Sciatic nerve (tissue), 2 donors: ENCODE measurements at places on chromosomes 4 and X. TPM values are rescaled to one million over a fixed set of nuclear protein-coding genes. Genes with fewer than 3 reads are reported as not detected.

The SLC6A14 gene
- 0.18 TPM for total RNA-seq

The AFM gene
- total RNA-seq, result not detected

The PABPC4L gene
- 1.9 TPM for total RNA-seq

The ITIH6 gene
- total RNA-seq, result not detected

The CDKL2 gene
- total RNA-seq, result 2.4 TPM

The COL4A5 gene
- 21.8 TPM for total RNA-seq

The ADH7 gene
- not detected for total RNA-seq

The PSMD10 gene
- 37.2 TPM for total RNA-seq

The PSAPL1 gene
- 0.09 TPM for total RNA-seq

The C4orf36 gene
- total RNA-seq, result 0.49 TPM

The NWD2 gene
- not detected for total RNA-seq

The ARHGAP6 gene
- 13.8 TPM for total RNA-seq

The TXK gene
- 3.9 TPM for total RNA-seq

The CENPE gene
- total RNA-seq, result 0.76 TPM

The IL2RG gene
- 9.9 TPM for total RNA-seq

The CSAG3 gene
- not detected for total RNA-seq

The UCP1 gene
- total RNA-seq, result not detected

The CAPN6 gene
- total RNA-seq, result 7.1 TPM

The GAGE12F gene
- not detected for total RNA-seq

The TIGD4 gene
- total RNA-seq, result 1.6 TPM

The TMEM192 gene
- 22.1 TPM for total RNA-seq

The CXorf65 gene
- not detected for total RNA-seq

The XPNPEP2 gene
- 6.6 TPM for total RNA-seq

The MTNR1A gene
- not detected for total RNA-seq

The XAGE2 gene
- total RNA-seq, result 1.7 TPM

The MRPL1 gene
- 24.9 TPM for total RNA-seq

The HTT-AS gene
- total RNA-seq, result not detected

The TMEM271 gene
- total RNA-seq, result not detected

The CLDN34 gene
- total RNA-seq, result not detected

The PRSS12 gene
- total RNA-seq, result 1.1 TPM

The FOXR2 gene
- total RNA-seq, result not detected

The IQCM gene
- not detected for total RNA-seq

The GAGE13 gene
- not detected for total RNA-seq

The PNMA5 gene
- total RNA-seq, result not detected

The CRMP1 gene
- 0.49 TPM for total RNA-seq

The TCEANC gene
- 10.9 TPM for total RNA-seq

The EPHA5 gene
- 8.9 TPM for total RNA-seq

The GNRHR gene
- total RNA-seq, result not detected

The SLC7A11 gene
- 0.89 TPM for total RNA-seq

The TREX2 gene
- 1.7 TPM for total RNA-seq

The TAPT1 gene
- 59.5 TPM for total RNA-seq

The PLAC8 gene
- total RNA-seq, result 4.5 TPM

The PDE5A gene
- 55.8 TPM for total RNA-seq

The FSTL5 gene
- 12.3 TPM for total RNA-seq

The RBM47 gene
- 21.0 TPM for total RNA-seq

The MAGEB1 gene
- total RNA-seq, result not detected

The DACH2 gene
- 0.27 TPM for total RNA-seq

The LUZP4 gene
- not detected for total RNA-seq

The F11 gene
- not detected for total RNA-seq
